ENCODE measurements at places on chromosomes 12 and 14.

DNA sequence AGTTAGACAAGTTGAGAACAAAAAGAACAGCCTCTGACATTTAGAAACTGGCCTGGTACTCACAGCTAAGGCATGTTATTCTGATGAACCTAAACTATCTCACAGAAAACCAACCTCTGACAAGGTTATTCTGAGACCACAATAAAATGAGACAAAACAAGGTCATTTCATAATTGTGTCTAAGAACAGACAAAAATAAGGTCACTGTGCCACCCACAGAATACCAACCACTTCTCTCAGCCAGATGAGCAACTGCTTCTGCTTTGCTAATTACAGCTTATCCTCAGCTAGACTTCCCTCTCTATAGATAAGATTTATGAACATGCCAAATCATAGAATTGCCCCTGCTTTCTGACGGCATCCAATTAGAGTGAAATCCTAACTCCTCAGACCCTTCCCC, 52.2 kb upstream of the CRACR2A start:
- DNase-seq = no peak

DNA sequence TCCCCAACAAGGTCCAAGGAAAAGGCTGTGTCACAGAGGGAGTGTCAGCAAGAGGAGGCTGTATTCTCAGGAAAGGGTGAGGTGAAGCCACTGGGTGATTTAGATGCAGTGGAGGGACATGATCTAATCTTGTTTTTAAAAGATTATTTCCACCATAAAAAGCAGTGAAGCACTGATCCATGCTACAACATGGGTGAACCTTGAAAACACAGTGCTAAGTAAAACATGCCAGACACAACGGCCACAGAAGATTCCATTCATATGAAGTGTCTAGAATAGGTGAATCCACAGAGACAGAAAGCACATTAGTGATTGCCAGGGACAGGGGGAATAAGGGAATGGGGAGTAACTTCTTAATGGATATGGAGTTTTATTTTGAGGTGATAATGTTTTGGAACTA, 12.8 kb downstream of the RITA1 start:
- no peak for DNase-seq

GRCh38 chr14:54500744-54501143, 9.0 kb upstream of the CGRRF1 start:
- DNase-seq = no peak

GRCh38 chr14:38342803-38343202, 86.9 kb upstream of the CLEC14A start:
- DNase-seq = no peak

DNA sequence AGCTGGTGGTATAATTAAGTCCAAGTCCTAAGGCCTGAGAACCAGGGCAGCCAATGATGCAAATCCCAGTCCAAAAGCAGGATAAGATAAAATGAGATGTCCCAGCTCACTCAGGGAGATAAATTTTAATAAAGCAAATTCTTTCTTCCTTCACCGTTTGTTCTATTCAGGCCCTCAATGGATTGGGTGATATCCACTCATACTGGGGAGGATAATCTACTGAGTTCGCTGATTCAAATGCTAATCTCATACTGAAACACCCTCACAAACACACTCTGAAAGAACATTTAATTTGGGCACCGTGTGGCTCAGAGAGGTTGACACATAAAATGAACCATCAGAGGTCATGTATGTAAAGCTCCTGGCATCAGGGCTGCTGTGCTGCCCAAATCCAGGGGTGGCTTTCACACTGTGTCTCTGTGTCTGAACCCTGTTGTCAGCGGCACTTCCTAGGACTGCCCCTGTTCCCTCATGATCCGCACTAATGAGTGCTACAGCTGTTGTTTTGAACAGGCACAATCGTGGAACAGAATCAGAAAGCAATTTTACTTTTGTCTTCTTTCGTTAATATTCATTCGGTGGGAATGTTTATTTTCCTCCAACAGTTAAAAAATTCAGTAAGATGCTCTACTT, 428.5 kb upstream of the FBXO33 start:
- no peak for DNase-seq

DNA sequence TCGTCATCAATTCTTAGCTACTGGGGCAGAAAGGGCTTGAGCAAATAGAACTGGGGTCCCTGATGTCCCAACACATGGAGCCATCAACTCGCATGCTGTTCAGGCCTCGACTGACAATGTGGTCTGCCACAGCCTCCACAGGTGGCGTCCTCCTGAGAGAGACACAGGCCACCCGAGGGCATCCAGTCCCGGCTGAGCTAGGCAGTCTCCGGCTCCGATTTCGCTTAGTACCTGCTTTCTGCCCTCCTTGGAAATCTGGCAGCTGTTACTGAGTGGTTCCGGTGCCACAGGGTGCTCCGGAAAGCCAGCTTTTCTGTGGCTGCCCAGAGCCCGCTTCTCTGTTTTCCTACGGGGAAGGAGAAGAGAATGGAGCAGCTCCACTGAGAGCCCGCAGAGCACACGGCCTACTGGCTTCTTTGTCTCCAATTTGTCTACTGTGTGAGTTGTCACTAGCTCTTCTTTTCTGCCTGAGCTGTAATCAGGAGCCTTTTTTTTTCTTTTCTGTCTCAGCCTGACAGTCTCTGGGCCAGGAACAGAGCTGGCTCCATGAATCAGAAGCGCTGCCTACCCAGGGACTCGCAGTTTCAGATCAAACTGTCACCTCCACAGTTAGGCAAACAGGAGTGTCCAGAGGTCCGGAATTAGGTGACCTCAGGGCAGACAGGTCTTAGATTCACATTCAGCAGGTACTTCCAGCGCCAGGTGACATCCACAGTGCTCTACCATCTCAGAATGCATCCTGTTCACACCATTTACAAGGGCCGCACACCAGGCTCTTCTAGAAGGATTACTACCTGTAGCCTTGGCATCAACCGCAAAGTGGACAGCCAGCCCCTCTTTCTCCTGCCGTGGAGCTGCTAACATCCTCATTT, 73.3 kb downstream of the MOK start:
- DNase-seq = no peak

DNA sequence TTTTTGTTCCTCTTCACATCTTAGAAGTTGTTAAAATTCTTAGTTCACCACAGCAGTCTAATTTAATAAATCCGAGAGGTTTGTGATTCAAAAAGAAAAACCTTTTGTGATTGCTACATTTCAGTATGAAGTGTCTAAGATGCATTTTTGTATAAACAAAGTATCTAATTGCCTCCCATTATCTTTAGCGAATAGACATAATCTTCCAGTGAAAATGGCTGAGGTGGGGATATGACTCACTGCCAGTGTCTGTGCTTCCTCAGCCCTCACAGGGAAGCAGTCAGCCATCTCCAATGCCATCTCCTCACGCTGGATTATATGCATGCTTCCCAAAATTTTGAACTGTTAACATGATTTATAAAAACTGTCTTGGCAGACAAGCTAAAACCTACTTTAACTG, 7.6 kb downstream of the GCH1 start:
- no peak for DNase-seq

GRCh38 chr14:56590535-56590960, 10.9 kb downstream of the TMEM260 start:
- DNase-seq = no peak

GRCh38 chr12:116137318-116137717, 140.2 kb downstream of the MED13L start:
- DNase-seq = no peak

DNA sequence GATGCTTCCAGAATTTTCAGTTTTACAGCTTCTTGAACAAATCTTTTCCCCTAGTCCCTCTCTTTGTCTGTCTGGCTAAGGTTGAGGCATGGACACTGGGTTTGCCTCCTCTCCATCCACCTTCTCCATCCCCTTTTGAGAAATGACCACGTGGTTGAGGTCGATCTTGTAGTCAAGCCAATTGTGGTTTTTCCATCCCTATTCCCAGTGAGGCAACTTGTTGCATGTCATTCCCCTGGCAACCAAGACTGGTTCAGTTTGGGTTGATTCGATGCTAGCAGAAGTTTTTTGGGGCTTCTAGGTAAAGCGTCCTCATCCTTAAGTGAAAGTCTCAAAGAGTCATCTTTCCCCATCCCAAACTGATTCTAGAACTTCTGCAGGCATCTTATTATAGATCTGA, 300.8 kb downstream of the APAF1 start:
- DNase-seq = no peak

Measured in erythroblast (primary cell).